NCI-H2029 treated with DMSO at 0.1 percent for 48 hours (cell line): ENCODE measurements at places on chromosomes 13 and 19.

DNA sequence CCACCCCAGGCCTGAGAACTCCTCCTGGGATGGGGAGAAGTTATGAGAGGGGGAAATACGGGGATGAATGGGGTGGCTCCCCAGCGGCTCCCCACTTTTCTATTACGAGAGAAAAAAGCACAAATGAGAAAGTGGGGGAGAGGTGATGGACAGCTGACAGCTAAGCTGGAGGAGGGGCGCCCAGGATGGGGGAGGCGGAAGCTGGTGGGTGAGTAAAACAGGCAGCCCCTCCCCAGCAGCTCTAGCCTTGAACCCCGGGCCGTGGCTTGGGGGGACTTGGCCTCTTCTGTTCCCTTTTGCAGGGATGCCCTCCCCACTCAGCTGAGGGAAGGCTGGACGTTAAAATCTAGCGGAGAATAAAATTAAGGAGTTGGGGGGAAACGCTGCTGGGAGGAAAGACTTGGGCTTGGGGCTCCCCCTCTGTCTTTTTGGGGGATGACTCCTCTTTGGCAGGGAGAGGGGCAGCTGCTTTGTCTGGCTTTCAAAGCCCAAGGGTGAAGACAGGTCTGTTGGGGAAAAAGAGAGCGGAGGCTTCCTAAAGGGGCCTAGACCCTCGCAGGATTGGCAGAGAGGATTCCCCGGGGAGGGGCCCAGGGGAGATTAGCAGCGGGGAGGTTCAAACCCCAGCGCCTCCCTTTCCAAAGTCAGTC lies 1.4 kb upstream of the SAMD1 start:
- DNase-seq: no peak

GRCh38 chr19:35184884-35185283 lies 30.3 kb downstream of the FXYD5 start:
- DNase-seq: no peak

DNA sequence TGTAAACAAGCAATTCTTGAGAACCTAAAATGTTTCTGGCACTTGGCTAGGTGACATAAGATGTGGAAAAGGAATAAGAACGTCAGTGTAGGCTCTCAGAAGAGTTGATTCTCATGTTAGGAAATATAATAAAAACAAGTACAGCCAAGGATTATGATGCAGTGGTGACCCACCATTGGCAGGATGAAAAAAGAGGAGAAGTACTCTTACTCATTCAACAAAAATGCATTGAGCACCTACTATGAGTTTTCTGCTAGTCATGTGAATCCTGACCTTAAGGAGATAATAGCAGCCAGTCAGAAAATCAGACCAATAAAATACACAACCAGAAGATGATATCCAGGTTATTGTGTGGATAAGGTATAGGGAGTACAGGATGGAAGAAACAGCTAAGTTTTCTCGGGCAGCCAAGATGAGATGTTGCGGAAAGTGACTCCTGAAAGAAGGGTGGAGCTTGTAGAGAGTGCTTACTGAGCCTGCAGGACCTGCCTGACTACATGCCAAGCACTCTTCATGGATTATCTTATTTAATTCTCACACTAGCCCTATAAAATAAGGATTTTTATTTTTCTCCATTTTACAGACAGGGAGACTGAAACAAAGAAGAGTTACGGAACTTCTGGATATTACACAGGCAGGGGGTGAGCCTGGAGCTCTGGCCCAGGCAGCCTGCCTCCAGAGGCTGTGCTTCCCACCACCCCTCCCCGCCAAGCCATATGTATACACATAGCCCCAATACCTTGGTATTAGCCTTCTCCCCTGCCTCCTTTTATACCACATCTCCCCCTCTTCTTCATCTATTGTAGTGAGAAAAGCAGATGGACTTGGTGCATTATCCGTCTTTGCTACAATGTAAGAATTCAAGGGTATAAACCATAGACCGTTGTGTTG lies 58.0 kb downstream of the TGDS start:
- DNase-seq: no peak

DNA sequence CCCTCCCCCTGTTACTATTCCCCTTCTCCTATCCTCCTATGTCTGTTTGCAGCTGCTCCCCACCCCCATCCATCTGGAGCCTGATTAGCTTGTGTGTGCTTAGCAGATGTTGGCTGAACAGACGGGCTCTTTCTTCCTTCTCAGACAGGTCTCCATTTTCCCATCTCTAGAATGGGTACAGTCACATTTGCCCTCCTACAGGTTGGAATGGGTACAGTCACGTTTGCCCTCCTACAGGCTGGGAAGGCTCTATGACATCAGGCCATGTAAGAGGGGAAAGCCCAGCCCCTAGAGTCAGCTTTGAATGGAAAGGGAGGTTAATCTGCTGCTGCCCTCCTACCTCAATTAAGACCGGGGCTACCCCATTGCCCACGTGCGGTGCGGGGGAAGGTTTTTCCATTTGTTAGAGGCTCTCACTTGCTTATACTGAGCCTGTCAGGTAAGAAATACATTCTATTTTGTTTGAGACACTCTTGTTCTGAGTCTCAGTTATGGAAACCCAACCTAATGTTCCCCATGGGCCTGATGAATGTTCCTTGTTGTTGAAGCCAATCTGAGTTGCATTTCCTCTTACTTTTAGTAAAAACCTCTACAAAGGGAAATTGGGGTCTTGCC lies 2.2 kb upstream of the CLEC17A start:
- no peak for DNase-seq

GRCh38 chr19:37466277-37466797 lies 907 bp downstream of the ZNF569 start:
- DNase-seq: no peak

- no peak for DNase-seq
These were observed 73.0 kb downstream of the NALCN start for GRCh38 chr13:101343128-101343787.

DNA sequence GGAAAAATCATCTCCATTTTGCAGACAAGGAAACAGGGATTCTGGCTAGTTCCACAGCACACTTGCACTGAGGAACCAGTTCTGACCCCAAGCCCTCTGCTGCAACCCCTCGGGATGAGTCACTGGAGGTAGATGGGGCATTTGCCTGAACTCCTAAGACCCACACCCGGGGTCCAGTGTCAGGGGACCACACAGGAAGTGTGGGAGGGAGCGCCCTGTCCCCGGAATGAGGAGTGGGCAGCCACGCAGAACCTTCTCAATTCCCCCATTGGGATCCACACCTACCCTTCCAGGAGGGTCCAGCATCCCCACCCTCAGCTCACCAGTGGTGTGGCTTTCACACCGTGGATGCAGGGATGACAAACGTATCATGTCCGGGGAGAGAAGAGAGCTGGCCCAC lies 62.7 kb downstream of the TSHZ3 start:
- no peak for DNase-seq

DNA sequence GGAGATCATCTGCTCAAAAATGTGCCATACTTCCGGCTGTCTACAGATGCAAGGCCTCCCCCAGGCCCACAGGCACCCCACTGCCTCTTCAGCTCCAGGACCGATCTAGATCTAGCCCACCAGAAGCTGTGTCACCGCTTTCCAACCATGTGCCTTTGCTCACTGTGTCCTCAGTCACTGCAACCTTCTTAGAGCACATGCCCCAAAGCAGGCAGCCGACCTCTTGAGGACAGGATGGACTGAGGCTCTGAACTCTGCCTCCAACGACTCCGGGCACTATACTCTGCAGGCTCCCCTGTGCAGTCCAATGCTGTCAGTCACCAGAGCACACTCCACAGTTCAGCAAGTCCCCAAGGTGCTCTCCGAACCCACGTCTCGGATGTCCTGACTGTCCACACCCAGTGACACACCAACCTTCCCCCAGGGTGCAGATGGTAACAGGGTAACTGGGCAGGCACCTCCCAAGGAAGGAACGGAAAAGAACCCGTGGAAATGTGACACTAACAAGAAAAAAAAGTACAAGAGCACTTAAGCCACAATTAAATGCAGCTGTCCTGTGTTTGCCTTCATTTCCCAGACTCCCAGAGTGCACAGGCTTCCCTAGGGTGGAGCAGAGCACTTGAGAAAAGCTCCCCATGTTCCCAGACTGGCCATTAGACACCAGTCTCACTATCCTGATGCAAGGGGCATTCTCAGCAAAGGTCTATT lies 4.8 kb downstream of the STK24 start:
- DNase-seq: peak; percentile 32

DNA sequence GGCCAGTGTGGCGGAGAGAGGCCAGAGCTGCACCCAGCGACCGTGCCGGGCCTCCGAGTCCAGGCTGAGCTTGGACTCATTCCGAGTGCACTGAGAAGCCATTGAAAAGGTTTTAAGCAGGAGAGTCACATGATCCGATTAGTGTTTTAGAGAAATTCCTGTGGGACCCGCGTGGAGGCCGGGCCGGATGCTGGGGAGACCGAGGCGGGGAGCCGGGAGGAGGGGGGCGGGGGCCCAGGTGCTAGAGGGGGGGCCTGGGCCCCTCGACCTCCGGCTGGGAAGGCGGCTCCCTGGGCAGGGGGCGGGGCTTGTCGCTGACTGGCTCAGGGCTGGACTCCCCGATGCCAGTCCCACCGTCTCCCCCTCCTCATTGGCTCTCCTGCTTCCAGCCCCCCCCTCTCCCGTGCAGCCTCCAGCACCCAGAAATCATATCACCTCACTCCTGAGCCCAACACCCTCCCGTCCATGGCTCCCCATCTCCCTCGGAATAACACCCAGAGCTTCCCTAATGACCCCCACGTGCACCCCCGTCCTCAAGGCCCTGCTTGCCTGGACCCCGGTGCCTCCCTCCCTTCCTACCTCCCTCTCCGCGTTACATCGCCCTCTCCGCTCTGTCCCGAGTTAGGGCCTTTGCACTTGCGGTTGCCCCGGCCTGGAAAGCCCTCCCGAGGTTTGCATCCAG lies 5.2 kb upstream of the ZNF579 start:
- peak; percentile 26 for DNase-seq

GRCh38 chr19:11457115-11457514 lies 21.7 kb downstream of the PRKCSH start:
- no peak for DNase-seq

- DNase-seq: no peak
These were observed 19.7 kb downstream of the VRK3 start for GRCh38 chr19:50005428-50005827.

DNA sequence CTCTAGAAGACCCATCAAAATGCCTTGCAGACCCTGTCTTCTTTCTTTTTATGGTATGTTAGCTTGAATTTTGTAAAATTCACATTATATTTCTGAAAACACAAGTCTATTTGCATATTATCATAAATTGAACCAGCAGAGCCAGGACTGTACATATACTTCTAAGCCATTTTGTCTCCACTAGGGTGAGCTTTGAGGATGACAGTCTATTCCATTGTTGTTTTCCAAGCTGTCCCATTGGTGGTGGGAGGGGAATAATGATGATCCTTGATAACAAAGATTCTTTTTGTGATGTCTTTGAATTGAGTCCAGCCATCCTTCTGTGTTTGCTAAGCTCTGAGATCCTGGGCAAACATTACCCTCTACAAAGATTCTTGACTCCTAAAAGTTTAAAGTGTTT lies 359.3 kb upstream of the PCDH20 start:
- no peak for DNase-seq

DNA sequence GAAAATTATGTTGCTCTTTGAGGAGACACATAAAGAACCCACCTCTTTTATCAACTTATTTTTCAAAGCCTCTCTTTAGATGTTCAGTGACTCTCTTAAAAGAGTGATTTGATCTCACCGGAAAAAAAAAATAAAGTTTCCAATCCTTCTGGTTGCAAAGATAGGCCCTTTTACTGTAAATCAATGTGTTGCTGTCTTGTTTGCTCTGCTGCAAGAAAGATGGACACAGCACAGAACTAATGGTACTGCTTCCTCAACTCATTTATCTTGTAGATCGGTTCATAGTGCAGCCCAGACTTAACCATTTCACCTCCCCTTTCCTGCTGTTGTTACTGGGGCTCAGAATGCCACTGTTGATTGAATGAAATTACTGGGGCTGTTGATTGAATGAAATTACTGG lies 388.9 kb upstream of the KLF12 start:
- no peak for DNase-seq

GRCh38 chr13:50360637-50361036 lies 345.4 kb downstream of the KCNRG start:
- DNase-seq: no peak

DNA sequence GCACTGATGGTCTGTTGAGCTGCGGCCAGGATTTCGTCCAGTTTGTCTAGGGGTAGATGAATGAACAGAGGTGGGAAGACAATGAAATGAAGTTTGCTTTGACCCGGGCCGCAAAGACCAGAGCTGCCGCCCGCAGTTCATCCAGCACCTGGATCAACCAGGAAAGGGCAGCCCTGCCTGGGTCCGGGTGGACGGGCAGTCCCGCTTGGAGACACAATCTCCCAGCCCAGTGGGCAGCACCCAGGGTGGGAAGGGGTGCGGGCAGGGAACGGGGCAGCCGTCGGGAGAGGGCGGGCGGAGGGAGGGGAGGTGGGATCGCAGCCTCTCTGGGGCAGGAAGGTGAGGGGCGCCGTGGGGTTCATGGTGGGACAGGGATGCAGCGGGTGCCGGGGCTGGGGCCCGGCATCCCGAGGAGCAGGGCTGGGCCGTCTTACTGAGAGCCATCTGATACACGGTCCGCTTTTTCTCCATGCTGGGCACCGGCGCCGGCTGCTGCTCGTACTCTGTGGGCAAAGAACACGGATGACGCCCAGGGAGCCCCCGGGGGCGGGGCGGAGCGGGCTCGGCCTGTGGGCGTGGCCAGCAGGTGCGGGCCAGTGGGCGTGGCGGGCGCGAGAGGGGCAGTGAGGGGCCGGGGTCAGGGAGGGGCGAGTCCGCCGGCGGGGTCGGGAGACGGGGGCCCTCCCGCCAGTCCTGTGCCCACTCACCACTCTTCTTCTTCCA lies 33.1 kb downstream of the SHANK1 start:
- DNase-seq: no peak

DNA sequence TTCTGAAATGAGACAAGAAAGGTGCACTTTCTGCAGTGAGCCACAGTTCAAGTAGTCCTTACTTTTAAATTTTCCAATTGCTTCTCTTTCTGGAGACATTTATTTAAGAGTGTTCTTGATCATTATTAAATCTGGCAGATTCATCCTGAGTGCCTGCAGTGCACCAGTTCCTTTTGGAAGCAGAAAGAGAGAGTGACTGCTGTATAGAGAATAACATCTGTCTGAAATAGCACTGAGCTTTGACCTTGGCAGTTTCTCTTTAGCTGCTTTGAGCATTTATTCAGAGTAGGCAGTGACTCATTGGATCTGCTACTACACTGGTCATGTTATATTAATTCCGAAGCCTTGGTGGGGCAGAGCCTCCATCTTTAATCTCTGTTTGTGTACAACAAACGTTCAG lies 1373.7 kb downstream of the PCDH9 start:
- no peak for DNase-seq
